ENCODE measurements at places on chromosomes 1 and 21.
A peak's percentile ranks its signal among the peaks of the same experiment; 100 is the strongest.

DNA sequence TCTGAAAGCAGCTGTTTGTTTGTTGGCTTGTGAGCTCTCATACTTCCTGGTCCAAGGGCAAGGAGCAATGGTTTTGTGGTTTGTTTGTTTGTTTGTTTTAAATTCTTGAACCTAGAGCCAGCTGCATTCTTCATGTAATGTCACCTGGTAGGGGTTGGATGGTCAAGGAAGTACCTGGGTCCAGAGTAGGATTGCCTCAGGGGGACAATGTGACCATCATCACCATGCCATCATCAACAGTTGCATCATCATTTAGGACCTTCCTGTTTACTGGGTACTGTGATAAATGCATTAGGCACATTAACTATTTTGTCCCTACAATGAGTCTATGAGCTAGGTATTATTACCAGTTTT, 14.7 kb upstream of the MYOG start:
- no peak for DNase-seq

DNA sequence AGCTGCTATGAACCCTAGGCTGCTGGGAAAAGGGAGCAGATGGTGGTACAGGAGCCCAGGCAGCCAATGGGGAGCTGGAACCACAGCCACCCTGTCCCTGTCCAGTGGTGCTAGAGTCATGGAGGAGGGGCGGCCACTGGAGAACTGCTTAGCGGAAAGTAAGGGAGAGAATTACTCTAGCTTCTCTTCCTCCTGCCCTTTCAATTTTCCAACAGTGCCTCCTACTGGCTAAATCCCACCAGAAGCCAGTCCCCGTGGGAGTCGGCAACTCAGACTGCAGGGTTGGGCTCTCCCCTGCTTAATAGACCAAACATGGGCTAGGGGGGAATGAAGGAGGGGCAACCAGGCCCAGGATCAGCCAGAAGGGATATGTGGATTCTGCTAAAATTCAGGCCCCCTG, 154.5 kb downstream of the ACTL8 start:
- DNase-seq, result no peak

- no peak for DNase-seq
These were observed 266.6 kb upstream of the SGIP1 start for GRCh38 chr1:66267201-66267940.

- no peak for DNase-seq
These were observed 4.9 kb upstream of the TBX15 start for GRCh38 chr1:118992868-118993699.

GRCh38 chr1:14681182-14681581, 82.7 kb downstream of the KAZN start:
- no peak for DNase-seq

- DNase-seq, result peak; percentile 71
These were observed 21.9 kb upstream of the PIK3CD start for GRCh38 chr1:9629445-9630201.

DNA sequence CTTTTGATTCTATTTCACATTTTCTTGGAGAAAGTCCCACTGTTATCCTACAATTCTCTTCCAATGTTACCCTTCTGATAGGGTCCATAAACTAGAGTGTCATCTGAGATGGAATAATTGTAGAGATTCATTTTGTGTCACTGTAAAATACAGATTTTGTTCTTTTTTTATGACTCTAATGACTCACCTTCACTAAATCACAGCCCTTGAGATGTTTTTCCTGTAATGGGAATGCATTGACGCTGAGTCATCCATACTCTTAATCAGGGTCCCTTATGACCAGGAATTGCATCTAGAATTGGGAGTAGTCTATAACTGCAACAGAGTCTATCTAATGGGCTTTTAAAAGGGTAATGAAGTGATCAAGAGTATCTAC, 315.5 kb downstream of the TGFB2 start:
- no peak for DNase-seq

DNA sequence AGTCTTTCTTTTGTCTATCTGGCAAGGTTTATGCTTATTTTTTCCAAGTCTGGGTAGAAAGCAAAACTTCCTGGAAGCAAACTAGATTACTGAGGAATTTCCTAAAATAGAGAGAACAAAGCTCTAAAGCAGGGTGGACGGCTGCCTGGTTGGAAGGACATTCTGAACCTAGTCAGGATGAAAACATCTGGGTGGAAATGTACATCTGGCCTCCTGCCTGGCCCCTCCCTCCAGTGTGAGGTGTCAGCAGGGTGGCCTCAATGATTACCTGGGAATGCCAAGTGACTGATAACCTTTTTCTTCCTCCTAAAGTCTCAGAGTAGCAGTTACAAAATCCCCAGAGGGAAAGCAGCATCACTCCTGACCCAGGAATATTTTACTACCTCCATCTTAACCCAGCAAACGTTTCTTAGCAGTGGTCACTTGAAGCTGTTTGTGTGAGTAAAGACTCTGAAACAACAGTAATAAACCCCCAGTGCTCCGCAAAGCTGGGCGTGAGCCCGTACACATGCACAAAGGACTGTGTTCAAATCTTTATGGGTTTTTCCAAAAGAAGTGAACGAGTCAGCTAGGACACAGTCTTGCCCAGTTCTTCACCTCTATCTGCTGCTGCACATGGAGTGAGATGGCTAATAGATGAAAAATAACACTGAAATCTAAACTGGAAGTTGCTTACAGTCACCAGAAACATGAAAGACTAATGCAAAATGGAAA, 18.9 kb downstream of the ANGPTL7 start:
- DNase-seq, result no peak

DNA sequence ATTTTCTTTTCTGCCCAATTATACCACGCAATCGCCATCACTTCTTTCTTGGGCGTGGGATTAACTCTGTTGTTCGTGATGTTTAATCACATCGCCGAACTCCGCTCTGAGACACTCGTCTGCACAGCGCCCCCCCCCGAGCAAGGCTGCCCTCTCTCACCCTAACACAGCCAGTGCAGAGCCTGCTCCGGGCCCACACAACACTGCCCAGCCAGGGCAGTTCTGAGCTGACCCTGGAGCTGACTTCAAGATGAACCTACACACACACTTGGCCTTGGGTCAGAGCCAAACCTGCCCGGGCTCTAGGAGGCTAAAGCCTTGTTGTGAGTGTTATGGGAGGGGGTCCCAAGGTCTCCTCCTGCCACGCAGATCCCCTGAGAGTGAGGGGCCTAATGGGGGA, 64.6 kb upstream of the LRP8 start:
- DNase-seq, result no peak

DNA sequence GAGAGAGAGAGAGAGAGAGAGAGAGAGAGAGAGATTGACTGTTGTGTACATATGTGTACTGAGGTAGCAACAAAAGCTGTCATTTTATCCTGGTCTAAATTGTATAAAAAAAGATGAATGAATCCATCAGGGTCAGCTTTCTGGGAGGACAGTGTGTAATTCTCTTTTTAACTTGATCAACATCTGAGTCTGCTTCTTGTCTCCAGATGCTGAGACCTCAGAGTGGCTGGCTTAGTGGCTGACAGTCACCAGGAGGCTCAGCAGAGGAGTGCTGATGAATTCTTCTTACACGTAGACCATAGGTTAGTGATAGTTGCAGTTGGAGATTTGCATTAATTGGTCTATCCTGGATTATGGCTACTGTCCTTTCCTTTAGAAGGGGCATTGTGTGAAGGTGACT, 28.5 kb upstream of the PLXNA2 start:
- no peak for DNase-seq

- DNase-seq, result no peak
These were observed 956 bp downstream of the CPLANE2 start for GRCh38 chr1:16235944-16236510.

GRCh38 chr21:27564684-27565301, 597.9 kb upstream of the ADAMTS5 start:
- peak; percentile 62 for DNase-seq

- no peak for DNase-seq
These were observed 74.3 kb upstream of the MORC3 start for GRCh38 chr21:36245649-36246048.

DNA sequence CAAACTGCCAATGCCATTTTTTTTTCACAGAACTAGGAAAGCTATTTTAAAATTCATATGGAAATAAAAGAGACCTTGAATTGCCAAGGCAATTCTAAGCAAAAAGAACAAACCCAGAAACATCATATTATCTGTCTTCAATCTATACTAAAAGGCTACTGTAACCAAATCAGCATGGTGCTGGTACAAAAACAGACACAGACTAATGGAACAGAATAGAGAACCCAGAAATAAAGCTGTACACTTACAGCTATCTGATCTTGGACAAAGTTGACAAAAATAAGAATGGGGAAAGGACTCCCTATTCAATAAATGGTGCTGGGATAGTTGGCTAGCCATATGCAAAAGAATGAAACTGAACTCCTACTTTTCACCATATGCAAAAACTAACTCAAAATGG, 50.5 kb downstream of the RGS4 start:
- no peak for DNase-seq

DNA sequence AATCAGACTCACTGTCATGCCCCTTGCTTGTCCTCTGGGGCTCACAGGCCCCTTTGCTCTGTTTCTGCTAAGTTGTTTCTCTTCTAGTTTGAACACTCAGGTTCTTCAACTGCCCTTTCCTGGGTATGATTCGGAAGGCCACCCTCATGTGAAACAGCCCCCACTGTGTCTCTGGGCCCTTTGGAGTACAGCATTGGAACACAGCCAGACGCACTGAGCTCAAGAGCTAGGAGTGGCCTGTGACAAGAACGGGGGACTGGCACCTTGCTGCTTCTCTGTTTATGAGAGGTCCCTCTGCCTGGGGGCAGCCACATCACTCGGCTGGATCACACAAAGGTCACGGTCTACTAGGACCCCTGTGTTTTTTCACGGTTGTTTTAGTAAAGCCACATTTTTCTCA, 114.4 kb upstream of the ZC3H12A start:
- no peak for DNase-seq

- DNase-seq, result no peak
These were observed 55.3 kb downstream of the NDUFS5 start for GRCh38 chr1:39081271-39082009.

DNA sequence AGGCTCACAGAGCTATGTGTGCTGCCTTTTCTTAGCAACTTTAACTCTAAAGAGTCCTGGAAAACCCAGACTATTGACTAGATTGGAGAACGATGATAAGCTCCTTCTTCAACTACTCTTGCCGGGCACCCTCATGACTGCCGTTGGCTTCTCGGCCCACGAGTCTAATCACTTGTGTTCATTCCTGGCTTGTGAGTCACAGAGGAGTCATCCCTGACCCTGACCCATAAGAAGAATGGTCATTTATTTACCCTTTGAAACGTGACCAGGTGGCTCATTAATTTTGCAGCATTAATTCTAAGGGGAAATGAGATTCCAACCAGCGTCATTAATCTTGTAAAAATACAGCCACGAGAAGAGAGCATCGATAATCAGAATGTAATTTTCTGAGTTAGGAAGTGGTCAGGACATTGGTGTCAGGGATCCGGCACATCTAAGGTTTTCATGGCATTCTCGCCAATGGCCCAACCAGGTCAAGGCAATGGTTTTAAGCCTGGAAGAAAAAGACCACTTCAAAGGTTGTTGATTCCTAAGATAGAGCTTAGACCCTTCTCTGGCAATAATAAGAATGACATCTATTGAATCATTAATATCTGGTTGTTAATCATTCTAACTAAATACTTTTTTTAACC, 183.6 kb upstream of the RUNX1 start:
- DNase-seq, result no peak

- no peak for DNase-seq
These were observed 11.1 kb upstream of the SCYL3 start for GRCh38 chr1:169904834-169905233.

GRCh38 chr1:23657659-23658275, 33.8 kb upstream of the RPL11 start:
- DNase-seq, result peak; percentile 76

Data from sciatic nerve (tissue), 2 donors.